ENCODE measurements at places on chromosomes 6 and 20. TPM values are rescaled to one million over a fixed set of nuclear protein-coding genes. Genes with fewer than 3 reads are reported as not detected.

ZNF334 gene
- total RNA-seq = 5.7 TPM

CAP2 gene
- 53.6 TPM for total RNA-seq

COX4I2 gene
- total RNA-seq = not detected

FAM83C gene
- not detected for total RNA-seq

SIRPD gene
- not detected for total RNA-seq

ADGRF1 gene
- total RNA-seq = not detected

BPIFB1 gene
- total RNA-seq = not detected

CST5 gene
- total RNA-seq = not detected

PHACTR2 gene
- 20.3 TPM for total RNA-seq

KIAA1755 gene
- total RNA-seq = 39.1 TPM

RPS6KA2 gene
- 44.7 TPM for total RNA-seq

HLA-DPA1 gene
- 41.3 TPM for total RNA-seq

SPEF1 gene
- 0.81 TPM for total RNA-seq

ABHD16B gene
- total RNA-seq = not detected

SCRT2 gene
- not detected for total RNA-seq

TFAP2A gene
- 0.28 TPM for total RNA-seq

THBS2 gene
- total RNA-seq = 38.9 TPM

ZFAND3 gene
- 39.0 TPM for total RNA-seq

CAPN11 gene
- not detected for total RNA-seq

PLCB4 gene
- 12.0 TPM for total RNA-seq

GNMT gene
- total RNA-seq = not detected

PPP1R14C gene
- not detected for total RNA-seq

TAAR9 gene
- not detected for total RNA-seq

HLA-DQA2 gene
- total RNA-seq = 1.2 TPM

FAXC gene
- 33.2 TPM for total RNA-seq

CPNE5 gene
- 3.8 TPM for total RNA-seq

TFAP2D gene
- not detected for total RNA-seq

C6orf15 gene
- total RNA-seq = not detected

ZSCAN12 gene
- total RNA-seq = 7.5 TPM

BAG2 gene
- total RNA-seq = 74.5 TPM

GNAS-AS1 gene
- not detected for total RNA-seq

OPRM1 gene
- 3.3 TPM for total RNA-seq

EFCAB8 gene
- total RNA-seq = 0.49 TPM

CST4 gene
- not detected for total RNA-seq

LY86 gene
- total RNA-seq = 1.1 TPM

TSPO2 gene
- not detected for total RNA-seq

GLP1R gene
- total RNA-seq = not detected

ERVFRD-1 gene
- not detected for total RNA-seq

FOXP4 gene
- 6.5 TPM for total RNA-seq

NFATC2 gene
- 6.5 TPM for total RNA-seq

FAM209B gene
- total RNA-seq = not detected

MYLK4 gene
- 0.28 TPM for total RNA-seq

SPATA25 gene
- total RNA-seq = 1.8 TPM

LPIN3 gene
- 6.8 TPM for total RNA-seq

OPN5 gene
- total RNA-seq = not detected

TMC2 gene
- not detected for total RNA-seq

NRN1 gene
- total RNA-seq = 6.4 TPM

COL9A1 gene
- 1.1 TPM for total RNA-seq

SYCP2 gene
- total RNA-seq = 2.0 TPM

KHDC1 gene
- total RNA-seq = 0.95 TPM

OR2W1 gene
- total RNA-seq = not detected

DDX39B gene
- total RNA-seq = 211 TPM

HDGFL1 gene
- total RNA-seq = not detected

ENPP4 gene
- total RNA-seq = 16.4 TPM

RPRD1B gene
- total RNA-seq = 27.2 TPM

Data from sigmoid colon (tissue), 7 donors.